Fibroblast of lung (primary cell): ENCODE measurements at places on chromosomes 1 and 21. TPM values are rescaled to one million over a fixed set of nuclear protein-coding genes. Genes with fewer than 3 reads are reported as not detected.

DNA sequence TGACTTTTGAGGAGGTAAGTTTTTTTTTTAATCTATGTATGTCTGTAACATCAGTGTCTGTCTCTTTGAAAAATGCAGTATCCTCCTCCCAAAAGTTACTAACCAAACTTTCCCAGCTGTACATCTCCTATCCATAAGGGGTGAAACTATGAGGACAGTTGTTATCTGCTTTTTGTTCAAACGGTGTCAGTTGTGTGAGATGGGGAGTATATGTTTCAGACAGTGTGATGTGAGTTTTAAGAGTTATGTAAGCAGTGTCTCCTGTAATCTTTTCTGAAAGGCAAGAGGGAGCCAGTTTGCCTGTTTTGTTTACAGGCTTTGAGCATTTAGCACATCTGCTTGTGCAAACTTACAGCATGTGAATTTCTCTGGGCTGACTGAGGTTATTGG lies 34.8 kb upstream of the CACYBP start:
- no peaks in the 10 kb centered on the region for H3K27me3 ChIP-seq
- H3K27ac ChIP-seq = no peak overlapping the region
- no peak for DNase-seq

GRCh38 chr1:154860156-154860870 lies 9.8 kb downstream of the KCNN3 start:
- no peaks in the 10 kb centered on the region for H3K4me1 ChIP-seq
- DNase-seq = no peak
- H3K27me3 ChIP-seq = peaks cover 16% of the 10 kb centered on the region
- H3K4me3 ChIP-seq = no peak overlapping the region

GRCh38 chr21:15421947-15422346 lies 307.8 kb upstream of the USP25 start:
- no peak for DNase-seq
- H3K36me3 ChIP-seq = no peaks in the 10 kb centered on the region
- H3K4me3 ChIP-seq = no peak overlapping the region
- H3K4me1 ChIP-seq = no peaks in the 10 kb centered on the region
- H3K27me3 ChIP-seq = no peaks in the 10 kb centered on the region

DNA sequence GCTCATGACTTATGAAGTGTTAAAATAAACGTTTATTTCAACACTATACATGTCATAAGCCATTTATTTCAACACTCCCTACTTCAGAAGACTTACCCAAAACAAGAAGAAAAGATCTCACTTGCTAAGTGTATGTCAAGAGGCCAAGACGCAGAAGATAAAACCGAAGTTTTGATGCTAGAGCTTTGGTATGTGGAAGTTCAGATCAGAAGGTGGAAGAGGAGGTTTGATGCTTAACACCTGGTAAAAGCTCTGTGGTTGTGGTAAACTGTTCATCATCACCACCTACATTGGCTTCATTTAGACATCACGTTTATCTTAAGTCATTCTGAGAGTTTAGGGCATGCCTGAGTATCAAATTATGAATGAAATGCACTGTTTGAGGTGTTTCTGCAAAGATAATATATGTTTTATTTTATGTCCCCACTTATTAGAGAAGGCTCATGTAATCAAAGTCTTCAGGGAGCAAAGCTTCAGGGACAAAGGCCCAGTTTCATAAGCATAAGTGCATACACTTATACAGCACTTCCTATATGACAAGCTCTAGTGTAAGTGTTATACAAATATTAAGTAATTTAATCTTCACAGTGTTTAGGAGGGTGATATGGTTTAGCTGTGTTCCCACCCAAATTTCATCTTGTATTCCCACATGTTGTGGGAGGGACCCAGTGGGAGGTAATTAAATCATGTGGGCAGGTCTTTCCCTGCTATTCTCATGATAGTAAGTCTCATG lies 533.3 kb downstream of the PTBP2 start:
- DNase-seq = peak; percentile 86
- H3K4me3 ChIP-seq = no peak overlapping the region
- H3K4me1 ChIP-seq = no peaks in the 10 kb centered on the region
- no peaks in the 10 kb centered on the region for H3K36me3 ChIP-seq
- no peak overlapping the region for H3K27ac ChIP-seq
- no peaks in the 10 kb centered on the region for H3K27me3 ChIP-seq

- H3K27ac ChIP-seq = no peak overlapping the region
- H3K4me1 ChIP-seq = peaks cover 2% of the 10 kb centered on the region
- no peaks in the 10 kb centered on the region for H3K27me3 ChIP-seq
- DNase-seq = no peak
Measured at GRCh38 chr21:32592929-32593502, 7.7 kb upstream of the TCP10L start.

Gene PTAFR
- under 0.01 TPM in 2 replicates for total RNA-seq

Gene PODN
- total RNA-seq = 49.7 and 67.5 TPM in 2 replicates

Gene MROH7
- under 0.01 and 0.33 TPM in 2 replicates for total RNA-seq

Gene AMY2A
- total RNA-seq = not detected in 2 replicates
